BE2C (cell line): ENCODE measurements at places on chromosomes 6 and 20.

- DNase-seq = no peak
These were observed 47.1 kb upstream of the SMLR1 start for GRCh38 chr6:130780122-130780521.

- no peak for DNase-seq
These were observed 57.7 kb downstream of the PPP1R16B start for GRCh38 chr20:38863024-38863851.

DNA sequence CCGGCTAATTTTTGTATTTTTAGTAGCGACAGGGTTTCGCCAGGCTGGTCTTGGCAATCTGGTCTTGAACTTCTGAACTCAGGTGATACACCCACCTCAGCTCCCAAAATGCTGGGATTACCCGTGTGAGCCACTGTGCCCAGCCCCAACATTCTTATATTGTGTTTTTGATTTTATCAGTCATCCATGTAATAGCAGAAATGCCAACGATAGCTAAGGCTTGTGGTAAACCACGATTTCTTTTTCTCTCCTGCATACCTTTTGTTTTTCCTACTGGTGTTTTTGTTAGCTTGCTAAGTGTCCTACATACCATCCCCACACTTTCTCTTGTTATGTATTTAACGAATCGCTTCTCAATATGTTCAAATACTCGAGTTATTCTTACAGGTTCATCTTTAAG is 12.1 kb downstream of the PHACTR2 start:
- DNase-seq = no peak

- DNase-seq = peak; percentile 71
These were observed 129.1 kb downstream of the PACRG start for GRCh38 chr6:162856885-162857284.

GRCh38 chr6:41428996-41429421 is 93.6 kb downstream of the NCR2 start:
- DNase-seq = no peak

DNA sequence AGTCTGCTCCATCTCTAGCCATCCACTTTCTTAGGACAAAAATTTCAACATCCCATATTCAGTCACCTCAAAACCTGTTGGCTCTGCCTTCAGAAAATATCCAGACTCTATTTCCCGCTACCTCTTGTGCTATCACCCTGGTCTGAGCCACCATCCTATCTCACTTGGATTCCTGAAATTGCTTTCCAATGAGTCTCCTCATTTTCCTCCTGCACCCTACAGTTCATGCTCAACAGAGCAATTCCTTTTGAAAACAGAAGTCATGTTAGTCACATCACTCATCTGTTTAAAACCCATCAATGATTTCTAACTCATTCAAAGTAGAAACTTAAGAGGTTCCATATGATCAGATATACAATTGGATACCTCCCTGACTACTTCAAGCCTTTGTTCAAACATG is 229.9 kb downstream of the ADGRG6 start:
- no peak for DNase-seq

GRCh38 chr20:11445161-11445560 is 472.5 kb upstream of the BTBD3 start:
- no peak for DNase-seq

GRCh38 chr6:57109880-57110279 is 19.9 kb downstream of the ZNF451 start:
- no peak for DNase-seq

DNA sequence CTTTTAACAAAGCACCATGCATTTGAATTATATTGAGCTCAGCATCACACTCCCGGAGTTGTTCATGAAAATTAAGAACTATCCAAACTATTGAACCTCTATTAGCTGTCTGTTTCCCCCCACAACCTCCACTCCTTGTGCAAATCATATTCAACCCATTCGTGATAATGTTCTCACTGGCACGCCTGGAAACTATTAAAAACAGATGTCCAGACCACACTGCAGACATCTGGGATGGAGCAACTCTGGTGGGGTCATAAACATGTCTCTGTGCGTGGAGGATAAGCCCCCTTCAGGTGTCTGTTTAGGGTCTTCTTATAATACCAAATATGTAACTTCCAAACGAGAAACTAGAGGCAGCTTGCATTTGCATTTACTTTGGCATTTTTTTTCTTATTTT is 193.7 kb downstream of the TFAP2A start:
- no peak for DNase-seq

GRCh38 chr20:33209789-33210188 is 7.4 kb upstream of the BPIFA3 start:
- DNase-seq = peak; percentile 25

- DNase-seq = peak; percentile 54
These were observed 2.2 kb downstream of the QKI start for GRCh38 chr6:163416557-163417253.

- peak; percentile 20 for DNase-seq
These were observed 171.3 kb upstream of the HDAC2 start for GRCh38 chr6:114142258-114142657.

DNA sequence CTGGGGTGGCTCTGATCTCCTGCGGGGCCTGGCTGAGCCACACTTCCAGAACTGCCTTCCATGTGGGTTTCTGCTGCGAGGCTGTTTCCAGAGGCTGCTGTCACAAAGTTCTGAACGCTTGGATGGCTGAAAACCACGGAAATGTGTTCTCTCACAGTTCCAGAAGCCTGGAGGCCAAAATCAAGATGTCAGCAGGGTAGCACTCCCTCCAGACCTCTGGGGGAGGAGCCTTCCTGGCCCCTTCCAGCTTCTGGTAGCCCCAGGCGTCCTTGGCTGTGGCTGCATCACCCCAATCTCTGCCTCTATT is 23.7 kb upstream of the BMP7 start:
- DNase-seq = no peak

GRCh38 chr6:27865850-27866356 is 46.3 kb downstream of the OR2B2 start:
- DNase-seq = peak; percentile 57

DNA sequence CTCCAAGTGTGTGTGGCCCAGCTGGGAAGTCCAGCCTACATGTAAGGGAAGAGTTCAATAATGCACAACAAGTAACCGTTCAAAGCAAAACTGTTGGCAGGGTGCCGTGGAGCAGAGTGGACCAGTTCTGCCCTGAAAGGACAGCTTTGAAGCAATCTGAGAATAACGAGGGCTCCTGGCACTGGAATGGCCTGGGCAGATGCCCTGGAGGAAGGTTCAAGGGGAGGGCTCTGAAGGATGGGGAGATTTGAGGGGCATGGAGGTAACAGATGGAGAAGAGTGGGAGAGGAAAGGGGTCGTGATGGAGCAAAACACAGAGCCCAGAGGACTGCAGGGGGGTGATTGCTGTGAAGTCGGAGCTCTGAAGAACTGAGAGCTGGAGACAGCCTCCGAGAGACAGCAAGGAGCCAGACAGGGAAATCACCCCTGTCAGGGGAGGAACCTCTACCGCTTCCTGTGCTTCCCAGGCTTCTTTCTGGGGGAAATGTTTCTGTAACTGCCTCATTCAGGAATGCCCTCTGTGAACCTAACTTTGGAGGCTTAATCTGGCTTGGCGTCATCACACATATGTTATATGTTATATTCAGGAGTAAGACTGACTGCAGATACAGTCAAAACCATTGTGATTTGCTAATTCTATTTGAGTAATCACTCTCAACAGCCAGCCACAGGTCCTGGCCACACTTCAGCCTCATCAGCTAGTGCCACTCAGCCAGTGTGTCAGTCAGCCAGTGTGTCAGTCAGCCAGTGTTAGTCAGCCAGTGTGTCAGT is 41.2 kb downstream of the ZC3H12D start:
- DNase-seq = no peak

GRCh38 chr6:137819740-137820139 is 47.3 kb upstream of the TNFAIP3 start:
- no peak for DNase-seq

DNA sequence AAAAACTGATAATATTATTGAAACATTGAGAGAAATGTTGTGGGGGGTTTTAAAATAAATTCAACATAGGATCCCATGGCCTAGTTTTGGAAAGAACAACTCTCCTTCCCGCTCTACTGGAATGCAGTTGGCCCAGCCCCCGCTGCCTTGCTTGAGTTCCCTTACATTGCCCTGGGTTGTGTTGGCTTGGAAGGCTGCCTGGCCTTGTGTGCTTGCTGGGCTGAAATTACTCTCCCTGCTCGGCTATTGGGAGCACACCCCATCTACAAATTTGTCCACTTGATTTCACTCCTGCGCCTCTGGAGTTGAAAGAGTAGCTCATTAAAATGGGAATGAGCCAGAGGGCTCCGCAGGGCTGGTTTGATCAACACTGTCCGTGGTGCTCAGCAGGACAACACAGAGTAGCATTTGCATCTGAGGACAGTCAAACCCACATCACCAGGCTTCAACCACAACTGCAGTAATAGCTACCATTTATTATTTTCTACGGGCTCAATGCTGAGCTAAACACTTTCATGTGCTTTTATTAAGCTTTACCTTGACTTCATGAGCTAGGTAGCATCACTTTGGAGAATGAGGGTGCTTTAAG is 35.2 kb downstream of the DOK5 start:
- no peak for DNase-seq

- DNase-seq = peak; percentile 65
These were observed 497.0 kb downstream of the BTBD3 start for GRCh38 chr20:12414446-12415274.

- no peak for DNase-seq
These were observed 14.3 kb upstream of the NCOA3 start for GRCh38 chr20:47487175-47487917.

- DNase-seq = no peak
These were observed 445.9 kb downstream of the PHF3 start for GRCh38 chr6:64081453-64081852.

DNA sequence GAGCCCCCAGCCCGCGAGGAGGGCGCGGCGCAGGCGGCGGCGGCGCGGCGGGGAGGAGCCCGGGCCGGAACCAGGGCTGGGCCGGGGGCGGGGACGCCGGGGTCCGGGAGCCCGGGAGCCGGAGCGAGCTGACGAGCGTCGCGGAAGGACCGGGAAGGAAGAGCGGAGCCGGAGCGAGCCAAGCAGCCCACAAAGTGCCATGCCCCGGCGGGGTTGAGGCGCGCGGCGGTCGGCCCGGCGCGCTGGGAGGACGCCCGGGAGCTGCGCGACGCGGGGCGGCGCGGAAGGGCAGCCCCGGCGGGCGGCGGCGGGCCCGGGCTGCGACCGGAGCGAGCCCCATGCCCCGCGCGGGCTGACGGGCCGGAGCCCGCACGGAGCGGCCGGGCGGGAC is 289 bp downstream of the FOXP4 start:
- no peak for DNase-seq

- peak; percentile 50 for DNase-seq
These were observed 1066.8 kb upstream of the CITED2 start for GRCh38 chr6:140441256-140441655.

DNA sequence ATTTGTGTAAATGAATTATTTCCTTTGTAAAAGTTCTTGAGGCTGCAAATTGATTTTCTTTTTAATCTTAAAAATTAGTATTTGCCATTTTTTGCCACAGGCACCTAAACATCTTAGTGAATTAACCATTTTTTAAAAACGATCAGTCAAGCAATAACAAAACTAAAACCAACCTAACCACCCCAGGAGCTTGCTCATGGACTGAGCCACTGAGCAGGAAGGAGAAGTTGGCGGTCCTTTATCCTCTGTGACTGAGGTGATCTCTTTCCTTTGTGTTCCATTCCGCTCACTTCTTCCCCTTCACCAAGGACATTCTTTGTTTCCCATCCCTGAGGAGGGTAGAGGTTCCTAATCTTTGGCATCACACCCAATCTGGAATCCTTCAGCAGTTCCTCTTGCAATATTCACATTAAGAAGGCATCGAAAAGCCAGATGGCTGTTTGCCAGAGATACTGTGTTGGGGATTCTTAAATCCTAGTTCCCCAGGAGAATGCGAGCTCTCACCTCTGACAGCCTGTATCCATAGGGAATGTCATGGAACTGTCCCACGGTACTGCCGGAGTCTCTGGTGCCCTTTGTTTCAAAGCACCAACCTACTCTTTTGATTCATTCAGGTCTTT is 30.5 kb downstream of the RPRD1B start:
- no peak for DNase-seq

GRCh38 chr6:43776115-43776798 is 6.2 kb downstream of the VEGFA start:
- no peak for DNase-seq

- no peak for DNase-seq
These were observed 29.8 kb upstream of the SLC2A12 start for GRCh38 chr6:134082191-134082590.

DNA sequence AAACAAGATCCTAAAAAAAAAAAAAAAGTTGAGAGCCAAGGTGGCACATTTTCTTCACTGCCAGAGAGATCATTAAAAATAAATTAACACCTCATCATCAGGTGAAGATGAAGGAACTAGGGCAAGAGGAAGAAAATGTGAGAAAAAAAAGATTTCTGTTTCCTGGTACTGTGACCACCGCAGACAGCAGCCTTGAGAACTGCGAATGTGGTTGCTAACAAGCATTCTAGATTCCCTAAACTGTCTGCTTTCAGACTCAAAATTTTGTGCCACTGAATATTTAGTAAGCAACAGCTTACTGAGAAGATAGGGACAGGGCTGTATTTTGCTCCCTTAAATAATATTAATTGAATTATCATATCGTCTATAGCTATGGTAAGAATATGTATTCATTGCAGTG is 24.1 kb upstream of the MBOAT1 start:
- no peak for DNase-seq

- no peak for DNase-seq
These were observed 61.8 kb downstream of the TPD52L1 start for GRCh38 chr6:125215252-125215819.

DNA sequence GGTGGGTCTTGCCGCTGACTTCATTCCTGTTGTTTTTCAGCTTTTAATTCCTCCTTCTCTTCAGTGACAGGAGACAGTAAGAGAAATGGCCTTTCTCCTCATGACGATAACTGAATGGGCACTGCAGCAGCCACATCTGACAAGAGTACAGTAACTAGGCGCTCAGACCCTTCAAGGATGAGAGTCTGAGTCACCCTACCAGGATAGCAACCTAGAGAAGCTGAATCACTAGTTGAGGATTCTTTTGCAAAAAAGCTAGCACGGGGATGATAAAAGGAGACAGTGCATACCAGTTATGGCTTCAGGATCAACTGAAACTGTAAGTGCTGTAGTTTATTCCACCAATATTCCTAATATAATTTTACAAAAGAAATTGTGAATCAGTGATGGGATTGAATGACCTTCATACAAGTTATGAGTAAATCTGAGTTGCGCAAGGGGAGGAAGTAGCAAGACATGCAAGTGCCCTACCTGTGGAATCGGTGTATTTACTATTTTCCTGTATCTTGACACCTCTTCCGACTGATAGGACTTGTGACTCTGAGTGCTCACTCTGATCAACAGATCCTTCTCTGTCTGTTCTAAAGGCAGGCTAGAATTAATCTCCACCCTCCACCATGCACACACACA is 161.8 kb upstream of the GRIK2 start:
- DNase-seq = no peak

- DNase-seq = no peak
These were observed 10.4 kb downstream of the KIF6 start for GRCh38 chr6:39714802-39715201.
